ENCODE measurements at places on chromosomes 6 and 20.
A peak's percentile ranks its signal among the peaks of the same experiment; 100 is the strongest.

DNA sequence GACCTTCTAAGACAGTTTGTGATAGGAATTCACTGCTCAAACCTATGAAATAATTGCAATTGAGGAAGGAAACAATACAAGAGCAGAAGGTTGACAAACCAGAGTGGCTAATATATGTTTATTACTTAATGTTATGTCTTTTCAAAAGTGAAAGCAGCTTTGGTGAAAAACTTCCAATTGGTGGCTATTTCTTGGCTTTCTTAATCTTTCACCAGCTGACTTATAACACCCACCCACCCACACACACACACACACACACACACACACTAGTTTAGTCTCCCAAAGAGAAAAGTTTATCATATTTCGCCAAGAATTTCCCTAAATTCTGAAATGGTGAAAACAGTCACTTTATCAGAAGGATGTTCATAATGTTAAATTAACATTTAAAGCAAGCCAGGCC lies 583.5 kb downstream of the EYS start:
- DNase-seq = no peak

- DNase-seq = no peak
Measured at GRCh38 chr20:38859070-38859690, 53.7 kb downstream of the PPP1R16B start.

GRCh38 chr20:36050436-36051317 lies 82.3 kb downstream of the CNBD2 start:
- peak; percentile 77 for DNase-seq

GRCh38 chr6:21613809-21614208 lies 20.3 kb downstream of the SOX4 start:
- DNase-seq = no peak

- DNase-seq = no peak
Measured at GRCh38 chr20:16562259-16562658, 11.0 kb downstream of the KIF16B start.

GRCh38 chr20:9149796-9150195 lies 80.9 kb downstream of the PLCB4 start:
- no peak for DNase-seq

- no peak for DNase-seq
Measured at GRCh38 chr6:167548451-167548850, 223.6 kb downstream of the TTLL2 start.

DNA sequence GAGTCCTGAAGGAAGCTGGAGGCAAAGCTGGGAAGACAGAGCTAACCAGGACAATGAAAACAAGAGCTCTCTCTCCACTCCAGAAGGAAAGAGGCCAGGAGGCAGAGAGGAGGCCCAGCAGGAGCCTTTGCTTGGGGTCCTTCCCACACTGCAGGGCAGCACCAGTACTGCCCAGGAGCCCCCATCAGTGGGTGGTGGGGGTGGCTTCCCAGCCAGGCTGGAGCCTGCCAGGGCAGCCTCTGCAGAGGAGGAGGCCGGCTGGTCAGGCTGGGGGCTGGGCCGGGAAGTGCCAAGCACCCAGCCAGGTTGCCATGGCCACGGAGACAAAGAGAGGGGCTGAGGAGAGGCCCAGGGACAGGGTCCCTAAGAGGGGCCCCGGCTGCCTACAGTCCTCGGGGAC lies 33.4 kb downstream of the PREX1 start:
- DNase-seq = no peak

GRCh38 chr20:17932396-17932795 lies 36.2 kb downstream of the SNX5 start:
- DNase-seq = no peak

GRCh38 chr20:3433744-3434143 lies 26.3 kb upstream of the DNAAF9 start:
- DNase-seq = no peak

- no peak for DNase-seq
Measured at GRCh38 chr6:155378724-155379123, 64.4 kb upstream of the TFB1M start.

- DNase-seq = no peak
Measured at GRCh38 chr6:132715204-132715603, 1.3 kb upstream of the VNN1 start.

DNA sequence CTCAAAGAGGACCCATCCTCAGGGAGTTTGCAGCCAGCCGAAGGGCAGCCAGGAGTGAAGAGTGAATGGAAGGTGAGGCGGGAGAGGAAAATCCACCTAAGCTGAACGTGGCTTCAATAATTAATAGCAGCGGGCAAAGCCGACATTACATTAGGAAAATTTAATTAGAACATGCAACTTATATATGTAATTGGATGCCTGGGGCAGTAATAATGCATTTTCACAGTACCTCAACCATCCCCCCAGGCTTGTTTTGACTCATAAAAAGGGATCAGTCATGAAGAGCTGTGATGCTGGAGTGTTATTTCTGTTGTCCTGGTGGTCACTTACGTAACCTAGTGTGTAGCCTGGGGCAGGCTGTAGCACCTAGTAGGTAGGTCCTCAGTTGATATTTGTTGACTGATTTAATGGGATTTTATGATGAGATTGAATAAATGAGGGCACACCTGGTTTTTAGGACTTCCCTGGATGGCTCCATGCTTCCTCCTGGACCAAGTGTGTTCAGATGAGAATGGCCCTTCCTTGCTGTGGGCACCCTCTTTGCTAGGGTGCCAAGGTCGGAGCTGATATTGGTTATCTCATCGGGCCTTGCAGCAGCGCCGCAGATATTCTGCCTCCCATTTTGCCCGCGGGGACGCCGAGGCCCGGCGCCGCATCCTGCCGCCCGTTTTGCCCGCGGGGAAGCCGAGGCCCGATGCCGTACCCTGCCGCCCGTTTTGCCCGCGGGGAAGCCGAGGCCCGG lies 128.8 kb downstream of the CDH26 start:
- DNase-seq = no peak

- DNase-seq = no peak
Measured at GRCh38 chr20:46541229-46541935, 9.1 kb downstream of the OCSTAMP start.

DNA sequence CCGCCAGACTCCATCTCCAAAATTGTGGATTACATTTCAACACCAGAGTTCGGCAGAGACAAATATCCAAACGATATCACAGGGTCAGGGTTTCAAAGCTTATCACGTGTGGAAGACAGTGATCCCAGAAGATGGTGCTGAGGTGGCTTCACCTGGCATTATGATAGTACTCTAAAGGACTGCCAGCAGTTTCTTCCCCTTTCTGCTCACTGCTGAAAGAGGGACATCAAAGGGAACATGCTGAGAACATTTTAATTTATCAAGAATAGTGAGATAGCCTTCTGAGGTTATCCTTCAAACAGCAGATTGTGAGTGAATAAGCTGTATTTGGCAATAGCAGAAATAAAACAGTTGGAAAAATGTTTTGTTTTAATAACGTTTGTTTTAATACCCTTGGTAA lies 79.7 kb downstream of the FIG4 start:
- no peak for DNase-seq

- DNase-seq = no peak
Measured at GRCh38 chr6:108323710-108324466, 29.0 kb downstream of the AFG1L start.

DNA sequence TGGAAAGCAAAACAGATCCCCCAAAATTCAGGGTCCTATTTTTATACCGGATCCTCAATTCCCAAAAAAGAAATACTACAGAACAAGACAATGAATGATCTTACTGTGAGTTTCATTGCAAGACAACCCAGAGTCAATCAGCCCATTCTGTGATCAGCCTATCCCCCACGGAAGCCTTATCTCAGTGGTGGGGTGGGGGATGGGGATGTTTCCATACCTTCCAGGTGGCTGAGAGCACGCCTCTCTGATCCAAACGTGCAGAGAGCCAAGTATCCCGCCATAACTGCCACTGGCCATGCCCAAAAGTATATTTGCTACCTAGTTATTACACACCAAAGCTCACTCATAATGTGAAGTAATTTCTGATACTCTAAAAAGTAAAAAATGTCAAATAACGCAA lies 15.1 kb downstream of the WFDC2 start:
- DNase-seq = no peak

- DNase-seq = no peak
Measured at GRCh38 chr6:167925026-167925425, 72.4 kb upstream of the KIF25 start.

DNA sequence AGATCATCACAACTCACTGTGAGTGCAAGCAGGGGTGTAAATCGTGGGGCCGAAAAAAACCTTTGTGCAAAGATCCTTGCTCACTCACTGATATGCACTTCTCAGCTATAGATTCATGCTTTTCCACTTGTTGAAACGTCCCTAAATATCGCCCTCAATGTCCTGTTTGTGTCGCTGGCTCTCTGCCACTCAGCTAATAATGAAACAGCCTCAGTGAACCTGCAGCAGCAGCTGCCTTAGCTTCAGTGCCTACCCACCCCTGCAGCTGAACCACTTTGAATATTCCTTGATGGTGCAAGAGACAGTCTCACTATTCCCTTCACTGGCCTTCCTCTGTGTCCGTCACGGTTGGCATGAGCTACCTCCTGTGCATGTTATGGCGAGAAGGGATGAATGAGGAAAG lies 128.9 kb upstream of the NAA20 start:
- no peak for DNase-seq

- no peak for DNase-seq
Measured at GRCh38 chr6:107584726-107585125, 94.8 kb downstream of the SOBP start.

All from stimulated activated CD8-positive, alpha-beta memory T cell treated with anti-CD3 and anti-CD28 coated beads, Interleukin-15, amount 100 ng/mL, for 4 hours (primary cell).